Pons (tissue), 1 donor: ENCODE measurements at places on chromosomes 2 and 18.

GRCh38 chr2:20576598-20577115 lies 74.2 kb downstream of the HS1BP3 start:
- no peak for DNase-seq

DNA sequence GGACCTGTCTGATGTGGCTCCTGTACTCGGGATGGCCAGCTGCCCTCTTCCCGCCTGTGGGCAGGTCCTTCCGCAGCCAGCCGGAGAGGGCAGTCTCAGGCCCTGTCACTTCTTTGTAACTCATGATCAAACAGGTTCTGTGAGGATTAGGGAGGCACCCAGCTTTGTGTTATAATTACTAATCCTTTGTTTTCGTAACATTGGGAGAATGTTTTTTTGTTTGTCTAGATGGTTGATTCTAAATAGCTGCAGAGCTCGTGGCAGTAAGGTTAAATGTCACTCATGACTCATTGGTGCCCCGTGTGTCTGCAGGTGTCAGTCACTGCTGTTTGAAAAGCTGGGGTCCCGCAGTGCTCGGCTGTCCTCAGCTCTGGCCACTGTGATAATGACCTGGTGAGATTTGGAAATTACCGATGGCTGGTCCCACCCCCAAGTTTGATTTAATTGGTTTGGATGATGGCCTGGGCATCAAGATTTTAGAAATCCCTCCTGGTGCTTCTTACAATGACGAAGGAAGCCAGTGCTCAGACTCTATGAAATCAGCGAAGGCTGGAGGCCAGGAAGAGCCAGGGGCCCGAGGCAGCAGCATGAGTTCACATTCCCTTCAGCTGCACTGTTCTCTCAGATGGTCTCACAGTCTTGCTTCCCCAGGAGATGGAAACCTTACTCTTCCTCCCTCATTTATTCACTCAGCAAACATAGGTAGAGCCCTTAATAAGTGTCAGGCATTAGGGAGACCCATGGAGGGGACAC lies 172.8 kb downstream of the VAPA start:
- no peak for DNase-seq

GRCh38 chr18:77547757-77548156 lies 298.1 kb downstream of the GALR1 start:
- DNase-seq, result no peak

DNA sequence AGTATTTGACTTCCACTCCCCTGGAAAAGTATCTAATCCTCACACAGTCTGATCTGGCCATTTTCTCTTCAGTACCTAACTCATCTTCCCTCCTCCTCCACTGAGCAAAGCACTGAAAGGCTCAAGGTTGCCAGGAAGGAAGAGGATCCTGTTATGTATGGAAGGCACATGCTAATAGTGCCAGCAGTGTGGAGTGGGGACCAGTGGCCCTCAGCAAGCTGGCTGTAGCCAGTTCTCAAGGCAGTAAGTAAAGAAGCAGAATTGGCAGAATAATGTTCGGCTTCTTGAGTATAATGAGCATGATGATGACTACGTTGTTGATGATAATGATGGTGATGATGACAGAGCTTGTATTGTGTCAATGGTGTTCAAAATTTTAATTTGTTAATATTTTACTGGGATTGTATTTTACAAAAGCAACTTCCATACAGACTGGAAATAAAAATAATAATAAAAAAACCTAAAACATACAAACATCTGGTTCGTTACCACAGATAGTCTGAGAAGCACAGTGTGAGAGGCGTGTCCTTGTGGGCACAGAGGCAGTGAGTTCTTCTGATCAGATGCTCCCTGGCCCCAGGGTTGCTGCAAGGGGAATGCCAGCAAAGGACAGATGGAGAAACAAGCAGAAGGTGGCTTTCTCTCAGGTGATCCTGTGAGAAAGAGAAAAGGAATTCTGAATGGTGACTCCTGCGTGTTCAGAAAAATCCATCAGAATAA lies 528.8 kb downstream of the CMPK2 start:
- DNase-seq, result no peak

DNA sequence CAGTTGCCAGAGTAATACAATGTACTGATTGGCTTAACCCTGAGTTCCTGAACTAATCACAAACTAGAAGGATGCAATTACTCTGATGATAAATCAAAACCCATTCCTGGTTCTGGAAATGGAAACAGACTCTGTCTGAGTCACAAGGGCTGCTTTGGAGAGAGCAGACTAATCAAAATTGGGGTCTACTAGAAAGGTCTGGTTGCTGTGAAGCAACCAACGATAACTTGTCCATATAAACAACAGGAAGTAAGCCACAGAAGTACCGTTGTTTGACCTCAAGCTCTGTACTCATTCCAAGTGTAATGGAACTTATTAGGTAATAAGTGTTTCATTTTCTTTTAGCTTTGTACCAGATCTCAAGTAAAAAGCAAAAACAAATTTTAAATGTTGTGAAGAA lies 49.7 kb downstream of the RASGRP3 start:
- no peak for DNase-seq

DNA sequence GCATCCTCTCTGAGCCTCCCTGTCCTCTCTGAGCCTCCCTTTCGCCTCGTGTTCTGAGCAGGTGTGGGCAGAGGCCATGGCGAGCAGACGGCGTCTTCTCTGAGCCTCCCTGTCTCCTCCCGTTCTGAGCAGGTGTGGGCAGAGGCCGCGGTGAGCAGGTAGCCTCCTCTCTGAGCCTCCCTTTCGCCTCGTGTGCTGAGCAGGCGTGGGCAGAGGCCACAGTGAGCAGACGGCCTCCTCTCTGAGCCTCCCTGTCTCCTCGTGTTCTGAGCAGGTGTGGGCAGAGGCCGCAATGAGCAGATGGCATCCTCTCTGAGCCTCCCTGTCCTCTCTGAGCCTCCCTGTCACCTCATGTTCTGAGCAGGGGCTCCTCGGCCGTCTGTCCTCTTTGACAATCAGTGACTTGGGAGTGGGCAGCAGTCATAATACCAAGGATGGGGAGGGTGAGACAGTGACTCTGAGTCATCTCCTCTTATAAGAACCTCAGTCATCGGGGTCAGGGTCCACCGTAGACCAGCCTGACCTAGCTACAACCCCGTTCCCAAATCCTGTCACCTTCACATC lies 395.1 kb upstream of the SALL3 start:
- no peak for DNase-seq

- no peak for DNase-seq
These were observed 371.9 kb downstream of the RIT2 start for GRCh38 chr18:42743373-42744138.

DNA sequence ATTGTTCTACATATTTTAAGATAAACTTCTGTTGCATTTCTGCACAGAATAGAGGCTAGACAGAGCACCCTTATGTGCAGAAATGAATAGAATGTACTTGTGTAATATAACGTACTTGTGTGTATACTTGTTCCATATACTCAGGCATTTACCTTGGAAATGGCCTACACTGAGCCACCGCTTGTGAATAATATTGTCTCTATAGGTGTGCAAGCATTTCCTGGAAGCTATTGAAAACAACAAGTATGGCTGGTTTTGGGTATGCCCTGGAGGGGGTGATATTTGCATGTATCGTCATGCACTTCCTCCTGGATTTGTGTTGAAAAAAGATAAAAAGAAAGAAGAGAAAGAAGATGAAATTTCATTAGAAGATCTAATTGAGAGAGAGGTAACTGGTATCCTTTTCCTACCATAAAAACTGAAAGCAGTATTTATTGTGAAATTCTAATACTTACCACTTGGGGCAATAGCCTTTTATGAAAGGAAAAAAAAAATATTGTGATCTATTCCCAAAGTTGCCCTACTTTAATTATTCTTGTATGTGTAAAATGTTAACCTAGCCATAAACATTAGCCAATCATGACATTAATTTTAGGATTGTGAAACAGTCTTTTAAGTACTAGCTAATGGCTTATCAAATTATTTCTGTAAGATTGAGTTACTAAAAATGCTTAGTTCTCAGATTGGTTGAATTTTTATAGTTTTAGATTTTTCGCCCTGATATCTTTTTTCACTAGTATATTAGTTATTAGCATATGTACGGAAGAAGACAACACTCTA lies 18.0 kb downstream of the ZC3H15 start:
- peak; percentile 64 for DNase-seq
